GM23338 (cell line): ENCODE measurements at places on chromosomes 11 and 22.
A peak's percentile ranks its signal among the peaks of the same experiment; 100 is the strongest.

DNA sequence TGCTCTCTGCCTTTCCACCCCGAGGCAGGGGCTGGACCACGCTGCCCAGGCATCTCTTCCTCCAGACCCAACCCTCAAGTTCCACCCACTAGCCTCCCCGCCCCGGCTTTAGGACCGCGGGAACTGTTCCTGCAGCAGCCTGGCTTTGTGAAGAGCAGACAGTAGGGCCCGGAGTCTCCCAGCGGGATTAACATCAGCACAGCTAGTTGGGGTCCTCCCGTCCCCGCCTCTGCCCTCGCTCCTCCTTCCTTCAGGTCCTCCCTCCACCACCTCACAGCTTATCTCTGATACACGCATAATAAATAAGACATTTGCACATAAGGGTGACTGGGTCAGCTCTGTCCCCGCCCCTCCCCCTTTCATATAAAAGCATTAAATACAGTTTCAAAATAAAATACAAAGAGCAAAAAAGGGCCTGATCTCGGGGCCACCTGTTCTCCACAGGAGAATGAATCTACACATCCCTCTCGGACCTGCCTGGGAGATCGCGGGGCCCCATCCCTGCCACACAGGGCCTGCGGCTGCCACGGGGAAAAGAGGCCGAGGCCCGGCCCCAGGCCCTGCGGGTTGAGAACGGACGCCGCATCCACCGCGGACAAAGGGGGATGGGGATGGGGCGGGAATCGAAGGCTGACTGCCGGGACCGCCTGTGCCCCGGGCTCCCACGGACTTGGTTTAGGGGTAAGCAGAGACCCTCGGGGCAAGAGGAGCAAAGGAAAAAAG, 6.5 kb downstream of the ZFTA start:
- peak; percentile 96 for DNase-seq

GRCh38 chr22:29032014-29032475, 29.6 kb downstream of the C22orf31 start:
- DNase-seq = peak; percentile 37

GRCh38 chr11:12706545-12707499, 32.6 kb downstream of the TEAD1 start:
- DNase-seq = no peak

DNA sequence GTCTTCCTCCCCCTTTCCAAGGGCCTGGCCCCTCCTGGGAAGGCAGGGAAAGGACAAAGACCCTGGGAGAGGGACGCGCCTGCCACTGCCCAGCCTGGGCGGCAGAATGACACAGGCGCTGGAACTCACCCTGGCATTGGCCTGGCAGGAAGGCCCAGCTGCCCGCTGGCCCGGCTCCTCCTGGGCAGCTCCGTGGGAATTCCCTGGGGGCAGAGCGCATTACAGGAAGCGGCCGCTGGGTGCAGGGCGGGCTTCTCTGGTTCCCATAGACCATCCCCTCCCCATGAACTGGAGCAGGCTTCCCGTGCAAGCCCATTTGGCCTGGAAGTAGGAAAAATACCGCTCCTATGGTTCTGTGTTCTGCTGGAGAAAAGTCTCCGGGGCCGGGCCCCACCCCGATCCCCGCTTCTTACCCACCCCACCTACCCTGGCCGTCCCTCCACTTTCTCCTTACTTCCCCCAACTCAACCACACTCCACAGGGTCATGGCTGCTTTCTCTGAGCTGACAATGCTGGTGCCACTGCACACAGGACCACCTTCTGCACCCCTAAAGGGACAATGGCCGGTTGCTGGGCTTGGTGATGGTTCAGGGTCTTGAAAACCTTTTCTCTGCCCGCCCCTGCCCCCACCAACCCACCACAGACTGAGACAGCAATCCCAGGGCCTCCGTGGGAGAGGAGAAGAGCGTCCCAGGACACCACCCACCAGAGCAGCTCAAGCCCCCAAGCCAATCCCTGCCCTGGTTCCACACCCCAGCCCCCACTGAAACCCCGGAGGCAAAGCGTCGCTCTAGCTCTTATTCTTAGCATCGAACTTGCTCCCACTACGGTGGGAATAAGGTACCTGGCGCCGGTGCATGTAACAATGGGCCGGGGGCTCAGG, 58.9 kb downstream of the LINC01488 start:
- DNase-seq = peak; percentile 62

DNA sequence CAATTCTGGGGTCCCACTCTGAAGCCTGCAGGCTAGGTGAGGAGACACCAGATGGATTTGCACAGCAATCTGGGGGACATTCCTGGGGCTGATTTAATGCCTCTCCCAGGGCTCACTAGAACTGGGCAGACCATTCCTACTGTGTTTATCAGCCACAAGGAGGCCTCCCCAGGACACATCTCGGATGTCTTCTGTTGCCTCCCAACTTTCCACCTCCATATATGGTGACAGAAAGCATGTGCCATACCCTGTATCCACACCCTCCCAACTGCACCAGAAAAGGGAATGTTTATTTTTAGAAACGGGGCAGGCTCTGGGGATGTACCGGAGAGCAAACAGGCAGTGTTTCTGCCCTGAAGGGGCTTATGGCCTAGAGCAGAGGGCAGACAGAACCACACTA, 181.8 kb downstream of the CSNK2A3 start:
- DNase-seq = no peak

DNA sequence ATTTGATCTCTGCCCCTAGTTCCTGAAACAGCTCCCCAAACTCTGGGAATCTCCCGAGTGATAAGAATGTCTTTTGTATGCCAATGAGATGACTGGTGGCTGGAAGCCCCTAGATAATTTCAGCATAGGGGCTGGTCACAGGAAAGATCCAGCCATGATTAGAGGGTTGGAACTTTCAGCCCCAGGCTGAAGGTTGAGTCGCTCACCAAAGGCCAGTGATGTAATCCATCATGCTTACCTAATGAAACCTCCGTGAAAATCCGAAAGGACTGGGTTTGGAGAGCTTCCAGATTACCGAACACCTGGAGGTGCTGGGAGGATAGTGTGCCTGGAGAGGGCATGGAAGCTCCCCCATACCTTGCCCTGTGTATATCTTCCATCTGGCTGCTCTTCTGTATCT, 26.0 kb downstream of the LRRC32 start:
- no peak for DNase-seq
